ENCODE measurements at places on chromosomes 7 and 10.

DNA sequence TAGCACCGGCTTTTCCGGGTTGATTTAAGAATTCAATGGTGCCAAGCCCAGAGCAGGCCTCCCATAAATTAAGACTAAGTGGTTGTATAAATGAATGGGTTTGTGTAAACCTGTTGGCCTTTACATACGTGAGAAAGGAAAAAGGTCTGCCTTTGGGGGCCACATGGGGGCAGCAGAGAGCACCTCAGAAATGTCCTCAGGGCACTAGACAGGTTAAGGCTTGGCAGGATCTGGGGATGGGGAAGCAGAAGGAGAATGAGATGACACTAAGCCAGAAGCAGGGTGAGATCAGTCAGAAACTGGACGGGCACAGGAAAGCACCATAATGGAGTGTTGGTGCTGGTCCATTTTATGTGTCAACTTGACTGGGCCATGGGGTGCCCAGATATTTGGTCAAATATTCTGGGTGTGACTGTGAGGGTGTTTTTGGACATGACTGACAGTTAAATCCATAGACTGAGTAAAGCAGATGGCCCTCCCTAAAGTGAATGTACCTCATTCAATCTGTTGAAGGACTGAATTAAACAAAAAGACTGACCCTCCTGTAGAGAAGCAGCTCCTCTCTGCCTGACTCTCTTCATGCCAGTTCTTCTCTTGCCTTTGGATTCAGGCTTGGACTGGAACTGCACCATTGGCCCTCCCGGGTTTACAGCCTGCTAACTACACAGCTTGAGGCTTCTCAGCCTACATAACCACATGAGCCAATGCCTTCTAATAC is 58.9 kb downstream of the FRMPD2 start:
- DNase-seq = peak; percentile 62

DNA sequence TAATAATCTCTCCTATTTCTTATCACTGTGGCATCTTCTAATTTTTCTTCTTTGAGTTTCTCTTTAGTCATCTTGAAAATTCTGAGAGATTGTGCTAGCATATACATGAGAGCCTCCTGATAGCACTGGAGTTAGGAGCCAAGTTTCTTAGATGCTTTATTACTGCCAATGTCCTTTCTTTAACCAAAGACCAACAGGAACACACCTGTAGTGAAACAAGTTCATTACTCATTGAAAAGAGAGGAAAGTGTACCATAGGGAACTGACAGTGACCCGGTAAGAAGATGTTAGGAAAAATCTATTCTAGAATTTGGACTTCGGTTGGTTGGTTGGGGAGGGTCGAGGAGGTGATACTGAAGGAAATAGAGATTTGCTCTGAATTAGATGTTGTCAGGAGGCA is 27.1 kb upstream of the CD36 start:
- no peak for DNase-seq

- DNase-seq = no peak
Observed at GRCh38 chr10:80471715-80472233, 17.7 kb downstream of the TSPAN14 start.

GRCh38 chr10:92420546-92421275 is 129.7 kb downstream of the MARCHF5 start:
- no peak for DNase-seq

DNA sequence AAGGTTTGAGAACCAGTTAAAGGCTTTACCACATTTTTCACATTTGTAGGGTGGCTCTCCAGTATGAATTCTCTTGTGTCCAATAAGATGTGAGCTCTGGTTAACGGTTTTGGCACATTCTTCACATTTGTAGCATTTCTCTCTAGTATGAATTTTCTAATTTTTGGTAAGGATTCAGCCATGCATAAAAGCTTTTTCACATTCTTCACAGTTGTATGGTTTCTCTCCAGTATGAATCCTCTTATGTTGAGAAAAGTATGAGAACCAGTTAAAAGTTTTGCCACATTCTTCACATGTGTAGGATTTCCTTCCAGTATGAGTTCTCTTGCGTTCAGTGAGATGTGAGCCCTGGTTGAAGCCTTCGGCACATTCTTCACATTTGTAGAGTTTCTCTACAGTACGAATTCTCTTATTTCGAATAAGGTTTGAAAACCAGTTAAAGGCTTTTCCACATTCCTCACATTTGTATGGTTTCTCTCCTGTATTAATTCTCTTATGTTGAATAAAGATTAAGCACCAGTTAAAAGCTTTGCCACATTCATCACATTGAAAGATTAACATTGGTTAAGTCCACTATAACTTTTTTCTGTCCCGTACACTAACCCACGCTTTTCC is 33.2 kb upstream of the ZNF479 start:
- no peak for DNase-seq

DNA sequence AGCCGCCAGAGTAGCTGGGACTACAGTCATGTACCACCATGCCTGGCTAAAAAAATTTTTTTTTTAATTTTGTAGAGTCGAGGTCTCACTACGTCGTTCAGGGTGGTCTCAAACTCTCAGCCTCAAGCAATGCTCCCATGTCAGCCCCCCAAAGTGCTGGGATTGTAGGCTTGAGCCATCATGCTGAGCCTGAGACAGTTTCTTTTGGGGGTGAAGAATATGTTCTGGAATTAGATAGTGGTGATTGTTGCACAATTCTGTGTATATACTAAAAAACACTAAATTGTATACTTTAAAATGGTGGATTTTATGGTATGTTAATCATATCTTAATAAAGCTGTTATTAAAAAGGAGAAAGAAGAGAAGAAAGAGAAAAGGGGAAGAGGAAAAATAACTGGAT is 1.5 kb downstream of the CUZD1 start:
- no peak for DNase-seq

DNA sequence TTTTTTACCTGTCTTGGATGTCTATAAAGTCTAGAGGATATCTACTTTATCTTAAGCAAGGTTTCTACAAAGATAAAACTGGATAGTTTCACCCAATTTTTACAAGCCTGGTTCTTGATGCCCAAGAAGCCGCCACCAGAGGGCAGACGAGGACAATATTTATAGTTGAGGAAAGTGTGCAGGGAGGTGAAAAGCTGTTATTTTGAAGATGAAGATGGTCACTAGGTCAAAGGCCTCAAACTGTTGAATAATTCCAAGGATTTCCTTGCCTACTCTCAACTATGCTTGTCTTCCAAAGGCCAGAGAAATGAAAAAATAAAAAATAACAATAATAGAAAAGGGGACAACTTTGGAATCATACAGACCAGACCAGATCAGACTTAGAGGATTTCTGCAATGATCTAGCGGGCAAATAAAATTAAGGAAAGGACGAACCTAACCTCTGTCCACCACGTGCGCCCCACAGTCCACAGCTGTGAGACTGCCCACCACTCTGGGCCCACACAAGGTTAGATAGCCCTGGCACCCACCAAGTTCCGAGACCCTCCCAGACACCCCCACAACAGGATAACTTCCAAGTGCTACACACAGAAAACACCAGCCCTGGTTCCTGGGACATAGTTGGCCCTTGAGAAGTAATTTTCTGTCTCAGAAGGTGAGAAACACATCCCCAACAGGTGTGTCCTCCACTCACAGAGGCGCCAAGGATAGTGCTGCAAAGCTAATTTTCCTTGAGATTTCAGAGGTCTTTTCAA is 2.8 kb downstream of the PKD1L1 start:
- peak; percentile 86 for DNase-seq

- DNase-seq = no peak
Observed at GRCh38 chr7:47493976-47494911, 87.7 kb downstream of the TNS3 start.

GRCh38 chr10:7585228-7585627 is 81.5 kb downstream of the ITIH5 start:
- no peak for DNase-seq

DNA sequence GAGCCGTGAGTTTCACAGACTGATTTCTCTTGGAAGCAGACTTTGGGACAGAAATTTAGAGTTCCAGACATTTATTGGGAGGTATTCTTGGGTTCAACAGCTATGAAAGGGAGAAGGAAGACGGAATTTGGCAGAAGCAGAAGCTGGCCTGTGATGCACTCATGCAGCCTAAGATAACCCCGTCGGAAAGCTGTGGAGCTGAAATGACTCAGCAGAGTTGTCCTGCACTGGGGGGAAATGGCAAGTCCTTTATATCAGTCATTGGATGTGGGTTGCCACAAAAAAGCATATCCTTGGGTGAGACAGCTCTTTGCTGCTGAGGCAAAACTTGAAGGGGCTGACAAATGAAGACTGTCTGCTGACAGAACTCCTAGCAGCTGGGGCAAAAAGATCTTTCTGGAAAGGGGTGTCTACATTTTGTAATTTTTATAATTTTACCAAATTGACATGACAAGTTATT is 11.5 kb upstream of the MICU1 start:
- no peak for DNase-seq

GRCh38 chr7:98133621-98134303 is 27.1 kb downstream of the LMTK2 start:
- DNase-seq = no peak
